ENCODE measurements at places on chromosomes 16 and 17. TPM values are rescaled to one million over a fixed set of nuclear protein-coding genes. Genes with fewer than 3 reads are reported as not detected.

DNA sequence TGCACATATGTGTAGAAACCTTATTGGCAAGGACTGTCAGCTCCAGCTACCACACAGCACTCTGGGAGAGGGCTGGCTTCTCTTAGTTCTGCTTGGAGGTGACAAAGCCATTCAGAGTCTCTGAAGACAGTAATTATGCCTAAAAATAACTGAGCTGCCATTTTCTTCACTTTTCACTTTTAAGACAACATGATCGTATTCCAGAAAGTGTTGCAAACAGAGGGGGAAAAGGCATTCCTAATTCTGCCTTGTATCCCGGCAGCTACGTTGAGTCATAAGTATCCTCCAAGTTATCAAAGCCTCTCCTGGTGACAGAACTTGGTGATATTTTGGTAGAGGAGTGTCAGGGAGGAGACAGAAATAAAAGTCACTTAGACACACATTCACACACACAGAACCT, 327.7 kb downstream of the HAPSTR1 start:
- H3K4me3 ChIP-seq = no peak overlapping the region
- no peak overlapping the region for H3K27ac ChIP-seq
- no peaks in the 10 kb centered on the region for H3K4me1 ChIP-seq

GRCh38 chr17:75596320-75597087, 8.9 kb downstream of the MYO15B start:
- no peaks in the 10 kb centered on the region for H3K36me3 ChIP-seq
- H3K27ac ChIP-seq = no peak overlapping the region
- DNase-seq = no peak
- no peaks in the 10 kb centered on the region for H3K27me3 ChIP-seq

GRCh38 chr16:82605863-82606620, 20.7 kb upstream of the CDH13 start:
- no peak overlapping the region for H3K27ac ChIP-seq
- H3K36me3 ChIP-seq = no peaks in the 10 kb centered on the region
- no peak overlapping the region for H3K4me3 ChIP-seq
- H3K27me3 ChIP-seq = peaks cover 6% of the 10 kb centered on the region

- H3K27ac ChIP-seq = no peak within 1 kb of the TSS
- H3K36me3 ChIP-seq = peaks cover 9% of the 10 kb centered on the region
- peak within 1 kb of the TSS; percentile 95 for H3K4me3 ChIP-seq
Observed at GRCh38 chr16:58000706-58001676, at the start of gene USB1. Gene USB1, plus strand, starts transcription at chr16:58001407. Its CDS starts 77 bp downstream, at chr16:58001484.

DNA sequence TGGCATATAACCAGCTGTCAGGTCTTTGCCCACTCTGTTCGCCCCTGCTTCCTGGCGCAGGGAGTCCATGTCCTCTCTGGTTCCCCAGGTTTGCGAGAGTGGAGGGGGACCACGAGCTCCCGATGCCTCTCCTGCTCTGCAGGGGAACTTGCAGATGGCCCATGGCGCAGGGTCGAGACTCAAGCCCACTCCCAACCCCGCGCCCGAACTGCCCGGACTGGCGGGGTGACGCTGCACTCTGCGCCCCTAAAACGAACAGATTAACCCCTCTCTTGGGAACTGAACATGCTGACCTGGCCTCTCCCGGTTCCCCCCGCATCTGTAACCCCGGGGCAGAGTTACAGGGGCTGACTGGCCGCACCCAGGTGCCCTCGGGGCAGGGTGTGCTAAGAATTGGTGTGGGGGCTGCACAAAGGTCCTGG, 681 bp upstream of the PLA2G15 start:
- peak overlapping the region; percentile 77 for H3K27ac ChIP-seq
- no peak for DNase-seq
- peaks cover 33% of the 10 kb centered on the region for H3K4me1 ChIP-seq

DNA sequence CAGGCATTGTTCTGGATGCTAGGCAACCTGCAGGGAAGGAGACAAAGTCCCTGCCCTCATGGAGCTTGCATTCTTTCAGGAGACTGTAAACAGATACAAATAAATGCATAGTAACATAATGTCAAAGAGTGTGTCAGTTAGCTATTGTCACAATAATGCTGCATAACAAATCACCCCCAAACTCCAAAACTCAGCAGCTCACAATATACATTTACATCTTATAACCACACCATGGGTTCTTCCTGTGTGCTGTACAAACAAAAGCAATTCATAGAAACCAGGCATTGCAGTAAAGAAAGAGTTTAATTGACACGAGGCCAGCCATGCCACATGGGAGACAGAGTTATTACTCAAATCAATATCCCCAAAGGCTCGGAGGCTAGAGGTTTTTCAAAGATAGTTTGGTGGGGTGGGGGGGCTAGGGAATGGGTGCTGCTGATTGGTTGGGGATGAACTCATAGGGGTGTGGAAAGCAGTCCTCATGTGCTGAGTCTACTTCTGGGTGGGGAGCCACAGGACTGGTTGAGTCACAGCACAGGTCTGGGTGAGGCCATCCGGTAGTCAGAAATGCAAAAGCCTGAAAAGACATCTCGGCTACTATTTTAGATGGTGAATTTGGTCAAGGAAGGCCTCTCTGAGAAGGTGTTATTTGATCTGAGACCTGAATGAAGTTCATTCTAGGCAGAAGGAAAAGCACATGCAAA, 79.0 kb downstream of the GPRC5B start:
- peaks cover 6% of the 10 kb centered on the region for H3K36me3 ChIP-seq
- H3K27me3 ChIP-seq = no peaks in the 10 kb centered on the region
- peak overlapping the region; percentile 30 for H3K4me3 ChIP-seq
- no peak for DNase-seq

- no peak overlapping the region for H3K27ac ChIP-seq
- no peaks in the 10 kb centered on the region for H3K36me3 ChIP-seq
- DNase-seq = no peak
- H3K27me3 ChIP-seq = no peaks in the 10 kb centered on the region
- H3K4me1 ChIP-seq = peaks cover 35% of the 10 kb centered on the region
- no peak overlapping the region for H3K4me3 ChIP-seq
Observed at GRCh38 chr16:57146735-57147134, 39.1 kb downstream of the PSME3IP1 start.

Gene NECAB2
- total RNA-seq = 0.58 TPM

Gene HOXB4
- 1.9 TPM for total RNA-seq

Gene PDE6G
- 4.2 TPM for total RNA-seq

Gene MARVELD3
- total RNA-seq = not detected

Gene TLCD1
- total RNA-seq = 9.0 TPM

Gene SLFN14
- total RNA-seq = not detected

Gene SLC2A4
- total RNA-seq = 0.07 TPM

All from activated T-cell treated with anti-CD3 and anti-CD28 coated beads, Interleukin-2, amount 50 U/mL, for 72 hours (primary cell).